ENCODE measurements at places on chromosomes 4 and X.

- DNase-seq, result no peak
These were observed 92.9 kb upstream of the EDNRA start for GRCh38 chr4:147388018-147388417.

DNA sequence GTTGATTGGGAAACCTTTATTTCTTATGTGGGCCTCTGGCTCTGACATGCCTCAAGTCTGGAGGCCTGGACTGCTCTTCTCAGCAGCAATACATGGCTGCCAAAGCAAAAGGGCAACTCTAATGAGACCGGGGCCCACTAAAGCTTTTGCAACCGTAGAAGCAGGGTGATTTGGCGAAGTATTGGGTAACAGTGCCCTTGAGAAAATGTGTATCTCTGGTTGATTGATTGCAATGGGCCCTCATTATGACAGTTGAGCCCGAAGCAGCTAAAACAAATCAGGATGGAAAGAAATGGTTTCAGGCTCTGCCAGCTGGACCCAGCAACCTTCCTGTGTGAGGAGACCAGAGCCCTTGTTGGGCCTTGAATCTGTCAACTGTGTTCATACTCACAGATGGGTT is 73.4 kb downstream of the CLCN4 start:
- DNase-seq, result no peak

GRCh38 chrX:77785486-77786364 is at the start of gene ATRX:
Gene ATRX, minus strand, starts transcription at chrX:77786216. Its CDS starts 215 bp downstream, at chrX:77786001.
- peak; percentile 65 for DNase-seq

- no peak for DNase-seq
These were observed at the start of gene STATH for GRCh38 chr4:69995526-69996016. Gene STATH, plus strand, starts transcription at chr4:69995966. Its CDS starts 2,472 bp downstream, at chr4:69998438.

GRCh38 chr4:154506253-154506652 is 14.7 kb upstream of the DCHS2 start:
- DNase-seq, result no peak

GRCh38 chr4:13452927-13453579 is 31.1 kb downstream of the RAB28 start:
- DNase-seq, result no peak

DNA sequence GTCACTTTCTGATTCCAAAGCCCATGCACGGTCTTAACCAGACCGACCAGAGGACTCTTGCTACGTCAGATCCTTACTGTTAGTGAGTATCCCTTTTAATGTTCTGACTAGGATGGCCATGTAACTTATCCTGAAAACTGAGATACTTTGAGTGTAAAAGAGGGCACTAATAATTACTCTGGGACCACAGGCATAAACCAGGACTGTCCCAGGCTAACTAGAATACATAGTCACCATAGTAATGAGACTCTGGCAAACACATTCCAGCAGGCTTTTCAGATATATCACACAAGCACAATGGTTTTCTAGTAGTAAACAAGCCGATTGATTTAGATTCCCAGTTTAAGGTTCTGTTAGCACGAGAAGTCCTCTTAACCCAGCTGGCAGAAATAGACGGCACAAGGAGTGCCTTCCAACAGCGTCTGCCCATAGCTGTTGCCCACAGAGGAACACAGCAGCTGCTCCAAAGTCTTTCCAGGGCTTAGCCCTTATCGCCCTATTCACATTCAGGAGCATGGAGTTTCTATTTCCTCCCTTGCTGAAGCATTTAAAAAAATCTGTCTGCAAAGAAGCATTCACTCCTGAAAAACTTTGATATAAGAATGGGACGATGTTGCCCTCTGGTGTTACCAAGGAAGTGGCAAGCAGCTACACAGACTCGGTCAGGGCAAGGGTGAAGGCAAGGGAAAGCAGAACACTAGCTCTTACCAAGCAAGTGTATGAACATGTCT is 92.4 kb downstream of the CXCL13 start:
- peak; percentile 17 for DNase-seq

- DNase-seq, result no peak
These were observed 1226.2 kb upstream of the TENM3 start for GRCh38 chr4:181017038-181017437.

DNA sequence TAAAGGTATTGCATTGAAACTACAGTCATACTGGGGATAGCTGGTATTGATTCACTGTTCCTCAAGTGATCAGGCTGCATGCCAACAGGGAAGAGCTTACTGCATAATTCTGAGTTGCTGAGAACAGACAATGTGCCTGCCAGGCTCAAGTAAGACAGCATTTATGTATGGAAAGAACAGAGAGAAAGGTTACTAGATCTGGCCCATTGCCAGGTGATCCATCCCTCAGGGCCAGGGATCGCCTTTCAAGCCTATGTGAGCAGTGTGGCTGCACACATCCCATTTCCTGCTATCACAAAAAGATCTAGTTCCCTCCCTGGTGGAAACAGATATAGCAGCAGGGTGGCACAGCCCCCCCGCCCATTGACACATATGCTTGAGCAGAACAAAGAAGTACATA is 254.0 kb downstream of the TMA16 start:
- no peak for DNase-seq

Data from hippocampal formation (tissue), 2 donors.